ENCODE measurements at places on chromosomes 16 and 17.

DNA sequence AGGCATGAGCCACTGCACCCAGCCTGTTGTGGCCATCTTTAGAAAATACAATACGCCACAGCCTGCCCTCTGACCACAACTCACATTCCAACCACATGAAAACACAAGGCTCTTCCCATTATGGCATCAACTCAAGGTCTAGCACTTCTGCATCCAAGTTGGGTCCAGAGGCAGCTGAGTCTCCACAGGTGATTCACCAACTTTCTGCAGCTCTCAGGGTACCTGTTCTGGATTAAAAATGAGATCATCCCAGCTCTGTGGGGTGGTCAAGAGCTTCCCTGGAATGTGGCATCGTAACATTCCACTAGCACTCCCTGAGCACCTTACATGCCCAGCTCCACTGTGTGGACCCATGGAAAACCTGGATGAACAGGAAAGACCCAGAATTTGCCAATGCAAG, 9.9 kb upstream of the GUCY2D start:
- no peak for DNase-seq

DNA sequence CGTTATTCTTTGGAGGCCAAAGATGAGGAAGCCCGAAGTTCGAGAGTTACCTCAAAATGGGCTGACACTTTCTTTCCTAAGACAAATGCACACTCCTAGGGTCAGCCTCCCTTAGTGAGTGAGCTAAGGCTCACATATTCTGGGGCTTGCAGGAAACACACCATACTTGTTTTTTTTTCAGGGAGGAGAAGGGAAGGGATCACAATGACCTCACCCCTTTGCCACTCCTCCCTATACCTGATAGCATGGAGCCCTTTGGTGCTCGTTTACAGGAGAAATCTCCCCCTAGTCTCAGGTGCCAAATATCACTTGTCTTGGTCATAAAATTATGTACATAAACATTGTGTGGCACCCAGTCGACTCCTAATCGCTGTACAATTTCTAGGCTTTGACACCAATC, 4.6 kb upstream of the TMEM100 start:
- no peak for DNase-seq

GRCh38 chr17:49567871-49568694, 7.6 kb upstream of the NXPH3 start:
- DNase-seq: peak; percentile 85

DNA sequence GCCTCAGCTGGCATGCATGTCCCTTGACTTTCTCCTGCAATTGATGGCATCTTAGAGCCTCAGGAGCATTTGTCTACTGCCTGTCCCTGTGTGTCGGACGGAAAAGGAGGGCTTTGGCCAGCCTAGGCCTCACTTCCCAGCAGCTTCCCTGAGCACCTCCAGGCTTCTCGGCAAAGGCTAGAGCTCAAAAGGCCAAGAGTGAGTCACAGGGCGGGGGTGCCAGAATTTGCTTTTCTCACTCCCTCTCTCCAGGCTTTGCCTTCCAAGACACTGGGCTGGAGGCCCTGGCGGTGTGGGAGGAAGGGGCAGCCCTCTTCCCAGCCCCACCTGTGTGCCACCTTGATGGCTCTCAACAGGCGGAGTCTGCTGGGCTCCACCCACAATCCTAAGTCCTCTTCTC, 107.3 kb upstream of the MAF start:
- DNase-seq: no peak

DNA sequence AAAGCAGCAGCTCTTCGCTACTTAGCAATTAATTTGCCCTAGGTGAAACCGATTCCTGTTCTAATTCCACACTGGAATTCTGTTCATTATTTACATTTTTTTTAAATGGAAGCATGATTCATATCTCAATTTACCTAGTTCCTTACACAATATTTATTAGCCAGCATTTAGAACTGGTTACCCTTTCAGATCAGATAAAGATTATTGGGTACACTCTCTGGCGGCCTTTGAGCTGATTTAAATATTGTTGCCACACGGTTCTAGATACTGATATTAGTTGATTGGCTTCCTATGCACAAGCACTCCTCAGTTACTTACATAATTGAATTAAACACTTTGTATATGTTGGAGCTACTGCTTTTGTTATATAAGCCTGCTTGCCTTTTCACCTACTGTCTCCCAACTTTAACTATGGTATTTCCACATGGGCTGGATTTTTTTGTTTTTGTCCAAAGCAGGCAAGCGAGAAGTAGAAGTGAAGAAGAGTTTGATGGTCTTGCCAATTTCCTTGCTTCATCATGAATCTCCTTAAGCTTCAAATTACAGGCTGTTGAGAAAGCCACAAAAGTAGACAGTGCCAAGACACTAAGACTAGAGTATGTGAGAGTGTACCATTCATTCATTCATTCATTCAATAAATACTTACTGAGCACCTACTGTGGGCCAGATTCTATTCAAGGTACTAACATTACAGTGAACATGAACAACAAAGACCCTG, 3.9 kb upstream of the ALDH3A2 start:
- DNase-seq: no peak

GRCh38 chr17:34246446-34246845, 8.6 kb upstream of the CCL2 start:
- no peak for DNase-seq

- no peak for DNase-seq
Observed at GRCh38 chr16:21946889-21947635, 6.1 kb upstream of the UQCRC2 start.

DNA sequence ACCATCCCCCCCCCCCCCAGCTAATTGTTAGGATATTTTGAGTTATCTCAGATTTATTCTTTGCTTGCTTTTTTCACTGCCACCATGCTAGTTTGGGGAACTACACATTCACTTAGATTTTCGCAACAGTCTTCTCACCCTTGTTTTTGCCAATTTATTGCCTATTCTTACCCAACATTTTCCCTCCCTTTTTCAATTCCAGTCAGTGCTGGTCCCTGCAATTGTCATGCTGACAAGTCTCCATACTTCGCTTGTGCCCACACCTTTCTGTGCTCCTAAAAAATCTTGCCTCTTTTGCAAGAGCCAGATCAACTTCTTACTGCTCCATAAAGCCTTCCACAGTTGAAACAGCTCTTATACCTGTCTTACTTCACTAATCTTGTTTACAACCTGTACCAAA, 16.3 kb downstream of the TNRC6A start:
- DNase-seq: no peak

DNA sequence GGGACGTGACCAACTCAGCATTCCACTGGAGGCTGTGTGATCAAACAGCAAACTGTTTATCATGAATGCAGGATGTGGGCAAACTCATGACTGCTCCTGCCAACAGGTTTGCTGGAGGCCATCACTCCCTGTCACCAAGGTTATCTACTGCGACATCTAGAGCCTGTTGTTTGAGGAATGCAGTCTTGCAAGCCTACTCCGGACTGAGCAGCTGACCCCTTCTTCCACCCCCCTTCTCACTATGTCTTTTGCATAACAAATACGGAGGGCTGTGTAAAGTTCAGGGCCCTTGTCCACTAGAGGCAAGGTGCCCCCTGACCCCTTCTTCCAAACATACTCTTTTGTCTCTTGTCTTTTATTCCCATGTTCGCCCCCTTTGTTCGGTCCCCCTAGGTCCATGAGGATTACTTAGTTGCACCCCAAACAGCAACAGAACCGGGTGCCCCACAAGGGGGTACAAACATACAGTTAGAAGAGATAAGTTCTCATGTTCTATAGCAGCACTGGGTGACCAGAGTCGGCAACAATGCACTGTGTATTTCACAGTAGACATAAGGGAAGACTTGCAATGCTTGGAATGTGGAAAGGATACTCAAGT, 28.7 kb downstream of the MEAK7 start:
- no peak for DNase-seq

DNA sequence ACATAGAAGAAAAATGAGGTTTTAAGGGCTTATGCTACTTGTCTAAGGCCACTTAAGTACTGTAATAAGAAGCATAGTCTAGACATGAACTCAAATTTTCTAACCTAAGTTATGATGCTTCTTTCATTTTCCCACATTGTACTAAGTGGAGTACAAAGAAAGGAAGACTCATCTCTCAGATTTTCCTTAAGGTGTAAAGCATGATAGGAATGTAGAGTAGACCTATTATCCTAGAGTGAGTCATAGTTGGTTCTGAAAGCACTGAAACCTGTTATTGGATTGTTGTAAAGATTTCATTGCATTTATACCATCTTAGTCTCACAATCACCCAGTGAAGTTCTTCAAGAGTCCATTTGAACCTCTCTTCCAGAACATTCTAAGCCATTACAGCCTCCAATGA, 343.8 kb downstream of the TOX3 start:
- DNase-seq: no peak

- no peak for DNase-seq
Observed at GRCh38 chr16:31430380-31431052, 2.4 kb upstream of the COX6A2 start.

DNA sequence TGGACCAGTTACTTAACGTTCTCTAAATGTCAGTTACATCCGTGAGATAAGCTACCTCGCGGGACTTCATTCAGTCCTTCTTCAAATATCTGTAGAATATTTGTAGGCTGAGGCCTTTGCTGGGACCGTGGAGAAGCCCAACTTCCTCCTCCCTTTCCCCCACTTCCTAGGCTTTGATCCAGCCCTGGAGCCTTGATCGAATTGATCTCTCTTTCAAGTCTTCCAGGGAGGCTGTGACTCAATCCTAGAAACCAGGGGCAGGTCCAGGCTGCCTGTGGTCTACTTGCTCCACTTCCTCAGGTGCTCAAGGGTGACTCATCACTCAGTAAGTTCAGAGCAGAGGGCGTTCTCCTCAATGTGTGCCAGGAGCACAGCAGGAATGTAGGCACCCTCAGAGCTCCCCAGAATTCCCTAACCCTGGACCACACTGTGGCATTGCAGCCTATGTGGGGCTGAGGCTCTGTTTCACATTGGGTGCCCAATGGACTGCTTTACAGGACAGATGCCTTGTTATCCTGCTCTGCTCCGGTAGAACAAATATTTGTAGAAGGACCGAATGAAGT, 11.2 kb upstream of the CEP20 start:
- no peak for DNase-seq

DNA sequence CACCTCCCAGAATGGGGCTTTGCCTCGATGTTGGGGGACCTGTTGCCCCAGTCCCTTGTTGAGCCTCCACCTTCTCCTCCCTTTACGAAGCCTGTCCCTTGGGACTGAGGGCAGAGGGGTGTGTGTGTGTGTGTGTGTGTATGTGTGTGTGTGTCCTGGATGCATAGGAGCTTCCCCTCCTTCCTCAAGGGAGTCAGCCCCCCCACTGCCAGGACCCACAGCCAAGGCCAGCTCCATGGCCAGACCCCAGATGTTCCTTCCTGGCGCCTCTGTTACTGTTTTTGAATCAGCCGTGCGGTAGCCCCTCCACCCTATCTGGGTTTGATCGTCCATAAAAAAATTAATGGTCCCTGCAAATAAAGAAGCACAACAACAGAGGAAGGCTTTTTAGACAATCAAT, 17.7 kb upstream of the DOK4 start:
- DNase-seq: no peak

GRCh38 chr17:30196504-30196903, 39.0 kb downstream of the SLC6A4 start:
- DNase-seq: no peak

GRCh38 chr17:55037828-55038227, 69.3 kb downstream of the STXBP4 start:
- DNase-seq: no peak

DNA sequence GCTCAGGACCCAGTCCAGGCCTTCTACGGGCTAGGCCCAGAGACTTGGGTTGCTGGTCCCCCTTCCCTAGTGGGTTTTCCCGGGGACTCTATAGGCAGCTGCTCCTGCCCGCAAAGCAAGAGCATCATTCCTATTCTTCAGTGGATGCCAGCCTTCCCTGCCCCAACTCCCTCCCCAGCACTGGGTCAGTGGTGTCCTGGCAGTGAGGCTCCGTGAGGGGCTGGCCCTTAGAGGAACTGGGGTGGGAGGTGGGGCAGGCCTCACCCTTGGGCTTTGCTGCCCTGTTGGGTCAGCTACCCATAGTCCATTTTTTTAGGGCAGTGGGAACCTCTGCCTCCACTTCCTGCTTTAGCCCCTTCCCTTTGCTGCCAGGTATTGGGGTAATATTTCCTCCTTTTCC, 7.9 kb upstream of the PLEKHG4 start:
- no peak for DNase-seq

- DNase-seq: no peak
Observed at GRCh38 chr17:64773386-64773835, 111.3 kb upstream of the SMURF2 start.

- no peak for DNase-seq
Observed at GRCh38 chr17:49980703-49981197, 11.8 kb downstream of the DLX4 start.

GRCh38 chr16:15521758-15522509, 87.5 kb downstream of the BMERB1 start:
- no peak for DNase-seq

DNA sequence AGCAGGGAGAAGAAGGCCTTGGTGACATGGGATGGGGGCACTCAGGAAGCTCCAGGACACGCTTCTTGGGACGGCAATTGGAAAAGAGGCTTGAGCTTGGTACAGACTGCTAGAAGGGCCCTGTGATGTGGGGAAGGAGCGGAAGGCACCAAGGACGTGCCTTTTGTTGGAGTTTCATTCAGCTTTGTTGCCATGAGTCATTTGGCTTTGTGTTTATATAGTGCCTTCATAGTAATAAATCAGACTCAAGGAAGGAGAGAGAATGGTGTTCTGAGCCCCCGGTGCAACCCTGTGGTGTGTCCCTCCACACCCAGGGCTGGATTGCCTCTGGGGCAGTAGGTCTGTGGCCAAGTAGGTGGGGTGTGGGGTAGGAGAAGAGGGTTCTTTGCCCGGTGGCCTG, 7.4 kb upstream of the TBX4 start:
- no peak for DNase-seq
